ENCODE measurements at places on chromosomes 7 and 10. TPM values are rescaled to one million over a fixed set of nuclear protein-coding genes. Genes with fewer than 3 reads are reported as not detected.

DNA sequence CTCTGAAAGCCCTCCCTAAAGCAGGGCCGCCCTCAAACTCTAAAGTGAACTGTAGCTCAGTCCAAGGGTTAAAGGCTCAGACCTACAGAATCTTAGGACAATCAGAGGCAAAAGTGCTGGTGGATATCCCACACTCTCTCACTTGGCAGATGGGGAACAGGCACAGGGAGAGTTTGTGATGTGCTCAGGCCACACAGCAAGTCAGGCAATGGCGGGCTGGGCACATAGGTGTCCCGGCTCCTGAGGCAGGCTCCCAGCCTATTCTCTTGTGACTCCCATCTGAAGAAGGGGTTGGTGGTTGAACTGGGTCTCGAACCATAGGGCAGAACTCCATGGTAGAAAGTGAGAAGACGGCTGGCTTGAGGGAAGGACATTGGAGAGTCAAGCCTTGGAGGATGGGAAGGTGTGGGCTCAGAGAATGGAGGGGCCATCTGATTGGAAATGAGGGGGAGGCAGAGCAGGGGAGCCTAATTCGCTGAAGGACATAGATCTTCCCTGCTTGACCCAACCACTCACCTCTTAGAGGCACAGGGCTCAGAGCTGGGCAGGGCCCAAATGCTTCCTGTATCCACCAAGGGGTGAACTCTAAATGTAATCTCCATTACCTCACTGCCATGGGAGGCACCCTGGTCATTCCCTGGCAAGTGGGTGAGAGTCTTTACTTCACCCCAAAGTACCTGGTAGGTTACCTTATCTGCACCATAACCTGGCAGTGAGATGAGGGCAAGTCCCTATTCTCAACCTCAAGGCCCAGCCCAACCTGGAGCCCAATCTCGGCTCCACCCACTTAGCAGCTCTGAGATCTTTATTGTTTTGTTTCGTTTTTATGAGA lies 4.9 kb upstream of the ZMIZ1 start:
- DNase-seq, result peak; percentile 36

- no peak for DNase-seq
Measured at GRCh38 chr7:51727441-51727840, 410.8 kb upstream of the COBL start.

DNA sequence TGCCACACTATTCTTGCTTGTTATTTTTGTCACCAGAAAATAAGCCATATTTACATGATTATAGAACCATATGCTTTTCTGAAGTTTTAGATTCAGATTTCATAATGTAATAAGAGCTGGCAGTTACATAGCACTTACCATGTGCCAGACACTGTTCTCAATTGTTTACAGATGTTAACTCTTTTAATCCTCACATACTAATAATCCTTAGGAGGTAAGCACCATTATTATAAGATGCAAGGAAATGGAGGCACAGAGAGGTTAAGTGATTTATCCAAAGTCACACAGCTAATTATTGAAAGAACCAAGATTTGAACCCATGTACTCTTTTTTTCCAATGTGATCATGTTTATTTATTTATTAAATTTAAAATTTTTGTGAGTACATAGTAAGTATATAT lies 57.2 kb downstream of the CREB5 start:
- DNase-seq, result no peak

Gene PNLIPRP2
- 0.79 TPM for total RNA-seq

GRCh38 chr7:90603346-90603745 lies 7.2 kb downstream of the CDK14 start:
- DNase-seq, result no peak

GRCh38 chr7:23343102-23343501 lies 44.0 kb downstream of the MALSU1 start:
- no peak for DNase-seq

GRCh38 chr10:5906651-5907050 lies 16.6 kb downstream of the FBH1 start:
- DNase-seq, result no peak

Gene ELAPOR2
- 75.7 TPM for total RNA-seq

GRCh38 chr7:30740417-30741181 lies 11.3 kb upstream of the INMT start:
- peak; percentile 95 for DNase-seq

- DNase-seq, result peak; percentile 92
Measured at GRCh38 chr7:87926581-87927461, 7.2 kb upstream of the ADAM22 start.

Gene HOXA5
- total RNA-seq, result not detected

DNA sequence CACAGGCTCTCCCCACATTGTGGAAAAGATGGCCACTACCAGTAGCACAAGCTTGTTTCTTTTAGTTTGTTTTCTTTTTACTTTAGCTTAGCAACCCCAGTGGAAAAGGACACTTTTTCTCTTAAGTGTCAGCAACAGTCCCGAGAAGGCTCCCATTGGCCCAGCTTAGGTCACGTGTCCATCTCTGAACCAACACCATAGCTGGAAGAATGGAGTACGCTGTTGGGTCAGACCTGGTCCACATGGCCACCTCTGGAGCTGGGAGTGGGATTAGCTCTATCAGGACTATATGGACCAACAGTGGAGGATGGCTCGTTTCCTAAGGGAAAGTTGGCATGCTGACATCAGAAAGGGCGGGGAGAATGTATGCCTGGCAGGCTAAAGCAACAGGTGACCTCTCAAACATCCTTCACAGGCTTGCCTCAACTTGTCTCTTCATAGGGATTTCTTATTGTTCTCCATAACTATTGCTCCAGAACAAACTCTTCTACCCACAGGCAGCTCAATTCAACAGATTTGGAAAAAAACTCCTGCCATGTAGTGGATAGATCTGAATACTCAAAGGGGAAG lies 27.6 kb upstream of the NEUROG3 start:
- no peak for DNase-seq

DNA sequence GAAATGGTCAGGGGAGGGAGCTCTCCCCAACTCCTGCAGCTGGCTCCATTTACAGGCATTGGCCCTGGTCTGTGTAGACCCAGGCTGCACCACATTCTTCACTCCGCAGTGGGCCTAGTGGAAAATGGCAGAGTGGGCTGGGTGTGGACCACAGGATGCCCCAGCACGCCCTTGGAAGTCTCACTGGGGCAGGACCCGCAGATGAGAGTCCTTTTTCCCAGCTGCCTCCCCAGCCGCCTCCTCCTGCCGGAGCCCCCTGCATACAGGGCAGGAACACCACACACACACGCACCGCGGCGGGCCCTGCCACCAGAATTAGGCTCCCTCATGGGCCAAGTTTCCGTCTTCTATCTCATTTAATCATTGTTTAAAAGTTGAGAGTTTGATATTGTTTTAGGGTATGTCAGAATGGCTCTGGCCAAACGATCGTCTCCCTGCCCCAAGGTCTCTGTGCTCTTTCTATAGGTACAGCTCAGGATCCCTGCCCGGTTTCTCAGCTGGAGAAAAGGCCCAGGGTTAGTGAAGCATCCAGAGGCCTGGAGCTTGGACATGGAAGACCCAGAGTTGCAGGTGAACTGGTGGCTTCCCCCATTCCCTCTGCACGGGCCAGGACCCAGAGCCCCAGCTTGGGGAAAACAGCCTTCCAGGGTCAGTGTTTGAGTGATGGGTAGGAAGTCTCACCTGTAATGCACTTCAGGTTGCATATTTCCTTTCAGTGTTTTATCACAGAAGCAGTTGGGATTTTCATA lies 42.0 kb downstream of the ZNF467 start:
- no peak for DNase-seq

DNA sequence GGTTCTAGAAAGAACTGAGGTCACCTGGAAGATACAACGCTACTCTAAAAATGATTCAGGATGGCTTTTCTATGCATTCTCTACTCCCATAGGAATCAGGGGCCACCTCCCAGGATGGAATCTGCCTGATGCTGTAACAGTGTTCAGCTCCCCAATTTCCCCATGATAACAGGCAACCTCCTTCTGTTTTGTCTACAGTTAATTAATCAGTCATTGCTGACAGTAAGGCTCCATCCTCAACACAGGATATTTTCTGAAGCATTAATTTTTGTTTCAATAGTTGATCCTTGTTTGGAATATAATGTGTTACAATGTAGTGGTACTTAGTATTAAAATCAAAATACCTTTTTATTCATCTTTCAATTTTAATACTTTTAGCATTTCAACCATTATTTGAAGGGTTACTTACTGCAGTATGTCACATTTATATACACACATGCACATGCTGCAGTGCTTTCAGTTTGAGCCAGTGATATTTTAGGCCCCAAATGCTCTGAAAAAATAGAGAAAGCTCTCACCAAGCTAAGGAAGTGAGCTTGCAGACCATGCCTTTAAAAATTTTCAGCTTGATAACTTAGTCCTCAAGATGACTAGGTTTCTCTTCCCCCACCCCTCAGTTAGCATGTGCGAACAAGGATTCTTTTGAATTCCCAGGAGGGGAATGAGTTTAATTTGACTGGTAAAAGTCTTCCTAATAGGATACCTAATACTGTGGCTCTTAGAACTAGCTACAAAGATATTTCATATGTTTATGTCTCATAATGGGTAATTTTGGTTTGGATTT lies 592 bp upstream of the PIK3CG start:
- no peak for DNase-seq

- no peak for DNase-seq
Measured at GRCh38 chr7:21911341-21911875, 34.3 kb downstream of the CDCA7L start.

DNA sequence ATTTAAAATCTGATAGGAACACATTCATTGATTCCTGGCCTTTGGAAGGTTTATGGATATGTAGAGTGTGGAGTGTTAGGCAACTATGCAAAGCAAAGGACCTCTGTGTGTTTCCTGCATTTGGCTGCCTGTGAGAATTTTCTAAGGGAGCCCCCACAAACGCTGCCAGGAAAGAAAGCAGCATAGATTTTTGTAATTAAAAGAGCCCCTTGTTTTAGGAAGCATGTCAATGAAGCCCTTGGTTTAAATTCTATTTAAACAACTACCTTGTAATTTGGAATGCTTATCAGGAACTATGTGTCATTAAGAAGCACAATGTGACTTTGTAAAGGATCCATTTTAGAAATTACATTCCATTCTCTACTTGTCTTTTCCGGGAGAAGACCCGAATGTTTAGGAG lies 742.5 kb downstream of the NXPH1 start:
- DNase-seq, result no peak

Gene MYPN
- total RNA-seq, result not detected

DNA sequence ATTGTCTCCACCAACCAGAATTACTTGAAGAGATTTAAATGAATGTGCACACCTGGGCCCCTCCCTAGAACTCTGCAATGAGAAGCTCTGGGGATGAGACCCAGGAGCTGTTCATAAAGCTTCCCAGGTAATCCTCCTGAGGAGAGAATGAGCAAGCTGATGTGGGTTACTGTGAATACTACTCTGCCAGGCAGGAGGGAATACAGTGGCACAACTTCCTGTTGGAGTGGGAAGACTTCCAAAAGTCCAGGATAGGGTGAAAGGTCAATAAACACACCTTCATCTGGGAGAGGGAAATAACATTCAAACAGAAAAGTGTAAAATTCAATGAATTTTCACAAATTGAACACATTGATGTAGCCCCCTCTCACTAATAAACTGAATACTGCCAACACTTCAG lies 351.4 kb downstream of the ABCA13 start:
- DNase-seq, result no peak

DNA sequence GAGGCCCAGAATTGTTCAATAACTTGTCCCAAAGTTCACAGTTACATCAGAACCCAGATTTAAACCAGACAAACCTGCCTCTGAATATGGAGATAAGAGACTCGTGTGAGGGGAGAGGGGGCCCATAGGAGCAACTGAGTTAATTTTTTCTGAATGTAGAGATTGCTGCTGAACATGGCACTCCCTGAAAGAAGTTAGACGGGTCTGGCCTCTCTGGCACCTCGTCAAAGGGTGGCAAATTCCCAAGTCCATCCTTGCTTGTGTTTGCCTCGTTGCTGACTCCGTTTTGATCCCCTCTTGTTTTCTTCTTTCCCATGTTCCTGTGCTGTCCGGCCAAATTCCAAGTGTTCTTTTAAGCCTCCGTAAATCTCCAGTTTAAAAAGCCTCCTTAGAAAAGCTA lies 35.2 kb upstream of the YAE1 start:
- DNase-seq, result no peak

Gene MMRN2
- total RNA-seq, result 1.3 TPM

GRCh38 chr10:22630234-22631174 lies 83.9 kb downstream of the PIP4K2A start:
- no peak for DNase-seq

Gene FGFBP3
- 5.2 TPM for total RNA-seq

GRCh38 chr10:63634488-63635065 lies 113.4 kb downstream of the REEP3 start:
- DNase-seq, result no peak

DNA sequence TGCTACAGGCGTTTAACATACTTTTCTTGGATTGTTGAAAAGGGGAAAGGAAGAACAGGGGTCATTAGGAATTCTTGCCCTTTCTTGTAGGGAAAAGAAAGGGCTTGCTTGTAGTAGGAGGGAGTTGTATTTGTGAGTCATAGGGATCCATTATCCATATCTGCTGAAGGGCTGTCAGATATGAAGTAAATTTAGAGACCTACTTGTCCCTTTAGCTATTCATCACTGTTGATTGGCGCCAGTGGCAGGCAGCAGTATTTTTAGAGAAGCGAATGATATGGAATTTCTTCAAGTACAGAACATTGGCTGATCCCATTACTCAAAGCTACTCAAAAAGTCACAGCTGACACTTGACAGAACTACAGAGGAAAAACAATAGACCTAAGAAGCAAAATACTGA lies 97.7 kb downstream of the CELF2 start:
- no peak for DNase-seq

- no peak for DNase-seq
Measured at GRCh38 chr7:41954976-41955375, 252.1 kb upstream of the INHBA start.

DNA sequence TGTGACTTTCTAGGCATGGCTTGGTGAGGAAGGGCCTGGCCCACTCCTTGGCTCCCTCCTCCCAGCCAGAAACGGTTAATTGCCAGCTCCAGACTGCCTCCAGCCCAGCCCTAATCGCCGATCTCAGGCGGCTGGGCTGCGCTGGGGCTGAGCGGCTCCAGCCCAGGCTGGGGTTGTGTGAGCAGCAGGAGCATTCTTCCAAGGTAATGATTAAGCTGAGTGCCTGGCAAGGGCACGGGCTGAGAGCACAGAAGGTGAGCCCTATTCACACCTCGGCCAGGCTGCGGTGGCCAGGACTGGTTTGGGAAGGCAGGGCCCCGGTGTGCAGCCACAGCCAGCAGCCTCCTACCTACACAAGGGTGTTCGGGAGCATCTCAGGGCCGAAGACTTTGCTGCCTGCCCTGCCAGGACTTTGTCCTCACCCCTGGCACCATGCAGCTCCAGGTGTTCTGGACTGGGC lies at the start of gene TMEM72:
TMEM72 (plus strand) TSS at position 257 of the 460 bp plus-strand sequence; CDS start at position 433, 176 bp downstream.
- peak; percentile 88 for DNase-seq

DNA sequence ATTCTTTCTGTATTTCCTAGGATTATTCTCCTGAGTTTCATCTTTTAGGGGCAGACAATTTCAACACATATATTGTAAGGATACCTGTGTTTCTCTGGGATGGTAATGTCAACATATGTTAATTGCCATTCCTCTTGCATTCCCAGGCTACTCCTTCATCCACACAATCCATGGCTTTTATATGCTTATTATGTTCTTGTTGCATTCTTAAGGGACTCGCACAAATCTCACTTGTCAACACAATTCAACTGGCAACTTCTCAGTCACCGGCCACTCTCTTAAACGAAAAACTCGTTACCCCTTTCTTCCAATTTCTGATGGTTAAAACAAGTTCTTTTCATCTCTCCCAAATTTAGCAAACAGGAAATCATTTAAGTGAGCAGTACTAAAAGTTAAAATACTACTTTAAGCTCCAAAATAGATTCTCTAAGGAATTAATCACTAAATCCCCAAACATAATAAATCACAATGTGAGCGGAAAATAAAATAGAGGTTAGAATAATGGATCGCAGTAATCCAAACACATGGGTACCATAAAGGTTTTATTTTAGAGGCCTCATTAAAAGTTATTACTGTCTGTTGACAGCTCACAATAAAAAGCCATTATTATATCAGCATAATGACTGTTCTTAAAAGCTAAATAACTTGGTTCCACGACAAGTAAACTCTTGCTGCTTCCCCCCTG lies 223.2 kb downstream of the ELMO1 start:
- no peak for DNase-seq

Measured in endodermal cell (in vitro differentiated cells).